ENCODE measurements at places on chromosomes 4 and X. TPM values are rescaled to one million over a fixed set of nuclear protein-coding genes. Genes with fewer than 3 reads are reported as not detected.

PCGF3 gene
- 21.5 TPM for total RNA-seq

MAGEB1 gene
- not detected for total RNA-seq

POF1B gene
- total RNA-seq: 4.7 TPM

SNCA gene
- total RNA-seq: 7.0 TPM

DNA sequence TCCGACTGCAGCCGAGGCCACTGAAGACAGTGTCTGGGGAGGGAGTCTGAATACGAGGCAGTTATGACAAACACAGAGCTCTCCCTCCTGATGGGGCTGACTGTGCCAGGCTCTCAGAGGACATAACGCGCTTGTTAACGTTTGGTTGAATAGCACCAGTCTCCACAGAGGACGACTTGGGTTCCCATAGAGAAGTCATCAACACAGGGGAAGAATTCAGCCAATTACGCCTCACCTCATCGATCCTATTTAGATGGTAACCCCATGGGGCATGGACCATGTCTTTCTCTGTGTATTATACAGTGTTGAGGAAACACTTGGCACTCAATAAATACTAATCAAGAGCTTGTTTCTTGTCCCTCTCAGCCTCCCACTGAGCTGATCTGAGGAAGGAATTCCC, 642.6 kb upstream of the LCORL start:
- DNase-seq: no peak

- peak; percentile 76 for DNase-seq
These were observed 35.4 kb upstream of the SPON2 start for GRCh38 chr4:1207603-1208265.

GRCh38 chr4:141328560-141329173, 108.0 kb downstream of the ZNF330 start:
- DNase-seq: no peak

DNA sequence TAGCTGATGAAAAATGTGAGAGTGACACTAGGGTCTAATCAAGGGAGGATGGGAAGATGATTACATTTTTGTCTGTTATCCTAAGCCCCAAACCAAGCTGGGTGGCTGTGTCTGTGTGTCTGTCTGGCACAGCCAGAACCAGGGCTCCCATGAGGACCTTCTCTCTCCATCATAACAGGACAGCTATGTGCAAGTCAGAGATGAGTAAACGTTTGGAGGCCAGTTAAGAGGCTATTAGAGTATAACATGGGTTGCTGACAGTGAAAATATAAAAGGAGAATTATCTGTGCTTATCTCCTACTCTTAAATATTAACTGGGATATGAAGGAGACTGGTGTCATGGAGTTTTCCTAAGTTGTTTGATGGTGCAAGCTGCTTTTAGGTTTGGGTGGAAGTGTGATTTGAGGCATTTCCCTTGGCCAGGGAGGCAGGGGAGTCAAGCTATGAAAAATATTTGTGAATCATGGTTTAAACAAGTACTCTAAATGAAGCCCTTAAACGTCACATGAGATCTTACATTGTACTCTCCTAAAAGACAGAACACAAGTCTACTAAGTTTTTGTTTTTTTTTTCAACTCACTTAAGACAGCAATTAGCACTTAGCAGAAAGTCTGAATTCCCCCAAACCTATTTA, 156.2 kb downstream of the ENOX2 start:
- no peak for DNase-seq

DNA sequence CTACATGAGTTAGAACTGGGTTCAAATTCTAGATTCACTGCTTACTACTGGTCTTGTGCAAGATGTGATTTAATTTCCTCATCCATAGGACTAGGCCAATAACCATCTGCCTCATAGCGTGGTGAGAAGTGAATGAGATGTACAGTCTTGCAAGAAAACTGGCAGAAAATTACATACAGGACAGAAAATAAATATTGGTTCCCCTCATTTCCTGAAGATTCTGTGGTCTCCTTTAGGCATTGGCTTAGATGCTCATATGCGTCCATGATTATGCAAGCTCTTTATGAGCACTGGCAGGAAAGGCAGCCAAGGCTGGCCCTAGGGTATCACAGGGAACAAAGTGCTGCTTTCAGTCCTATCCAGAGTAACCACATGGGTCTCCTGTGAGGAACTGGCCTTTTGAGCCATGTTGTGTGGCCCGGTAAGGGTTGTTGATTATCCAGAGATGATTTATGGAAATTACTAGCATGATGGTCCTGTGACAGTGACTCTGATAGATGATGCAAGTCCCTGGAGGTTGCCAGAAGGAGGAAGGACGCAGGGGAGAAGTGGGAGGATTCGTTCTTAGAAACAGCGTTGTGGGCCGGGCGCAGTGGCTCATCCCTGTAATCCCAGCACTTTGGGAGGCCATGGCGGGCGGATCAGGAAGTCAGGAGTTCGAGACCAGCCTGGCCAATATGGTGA, 9.9 kb upstream of the MOB1B start:
- peak; percentile 22 for DNase-seq

DNA sequence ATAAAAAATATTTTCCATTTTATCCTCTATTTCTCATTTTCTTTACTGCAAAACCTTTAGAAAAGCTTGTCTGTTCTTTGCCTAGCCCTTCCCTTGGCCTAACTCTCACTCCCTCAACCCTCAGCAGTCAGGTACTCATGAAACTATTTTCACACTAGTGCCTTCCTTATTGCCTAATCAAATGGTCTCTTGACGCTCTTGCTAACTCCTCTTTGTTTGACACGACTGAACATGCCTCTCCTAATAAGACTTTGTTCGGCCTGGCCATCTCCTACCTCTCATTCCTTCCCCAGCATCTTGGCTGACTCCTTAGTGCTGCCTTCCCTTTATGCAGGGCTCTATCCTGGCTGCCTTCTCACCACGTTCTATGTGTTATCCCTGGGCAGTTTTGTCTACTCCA, 11.1 kb upstream of the LRAT start:
- no peak for DNase-seq

DNA sequence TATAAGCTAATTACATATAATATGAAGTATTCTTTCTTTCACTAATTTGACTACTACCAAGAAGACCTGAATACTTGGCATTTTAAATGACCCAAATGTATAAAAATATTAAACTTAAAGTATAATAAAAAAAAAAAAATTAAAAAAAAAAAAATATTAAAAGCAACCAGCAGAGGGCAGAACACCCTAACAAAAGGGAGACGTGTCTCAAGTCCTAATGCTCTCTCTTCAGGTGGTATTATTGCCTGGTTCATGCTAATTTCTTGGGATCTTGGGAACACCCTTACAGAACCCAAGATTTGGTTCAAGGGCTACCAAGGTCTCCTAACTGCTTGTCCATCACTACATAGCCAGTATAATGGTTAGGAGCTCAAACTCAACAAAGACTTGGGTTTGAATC, 754.8 kb downstream of the RAB28 start:
- no peak for DNase-seq
